ENCODE measurements at places on chromosomes 5 and 9. TPM values are rescaled to one million over a fixed set of nuclear protein-coding genes. Genes with fewer than 3 reads are reported as not detected.

GLRX gene
- total RNA-seq: 63.6 TPM

PCDH1 gene
- total RNA-seq: 7.4 TPM

DNA sequence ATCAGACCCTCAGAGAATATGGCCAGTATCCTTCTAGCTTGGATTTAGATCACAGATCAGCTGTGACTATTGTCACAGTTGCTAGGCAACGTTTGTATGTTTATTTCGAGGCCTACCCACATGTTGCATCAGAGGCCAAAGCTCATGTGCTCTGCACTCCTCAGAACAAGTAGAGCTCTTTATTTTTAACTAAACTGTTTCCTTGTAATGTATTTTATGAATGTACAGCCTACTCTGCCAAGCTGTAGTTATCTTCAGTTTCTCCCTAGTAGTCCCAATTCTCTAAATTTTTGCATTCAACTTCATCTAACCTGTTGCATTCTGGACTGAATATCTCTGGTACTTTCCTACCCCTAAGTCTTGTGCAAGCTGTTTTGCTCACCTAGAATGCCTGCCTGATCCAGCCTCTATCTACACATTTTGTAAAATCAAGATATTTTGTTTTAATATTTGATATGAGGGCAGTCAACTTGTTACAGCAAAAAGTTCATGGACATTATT is 52.8 kb downstream of the CAST start:
- DNase-seq: no peak

- DNase-seq: no peak
Measured at GRCh38 chr9:95736891-95737522, 138.5 kb upstream of the ERCC6L2 start.

GRCh38 chr5:33170411-33170810 is 270.4 kb upstream of the TARS1 start:
- no peak for DNase-seq

DNA sequence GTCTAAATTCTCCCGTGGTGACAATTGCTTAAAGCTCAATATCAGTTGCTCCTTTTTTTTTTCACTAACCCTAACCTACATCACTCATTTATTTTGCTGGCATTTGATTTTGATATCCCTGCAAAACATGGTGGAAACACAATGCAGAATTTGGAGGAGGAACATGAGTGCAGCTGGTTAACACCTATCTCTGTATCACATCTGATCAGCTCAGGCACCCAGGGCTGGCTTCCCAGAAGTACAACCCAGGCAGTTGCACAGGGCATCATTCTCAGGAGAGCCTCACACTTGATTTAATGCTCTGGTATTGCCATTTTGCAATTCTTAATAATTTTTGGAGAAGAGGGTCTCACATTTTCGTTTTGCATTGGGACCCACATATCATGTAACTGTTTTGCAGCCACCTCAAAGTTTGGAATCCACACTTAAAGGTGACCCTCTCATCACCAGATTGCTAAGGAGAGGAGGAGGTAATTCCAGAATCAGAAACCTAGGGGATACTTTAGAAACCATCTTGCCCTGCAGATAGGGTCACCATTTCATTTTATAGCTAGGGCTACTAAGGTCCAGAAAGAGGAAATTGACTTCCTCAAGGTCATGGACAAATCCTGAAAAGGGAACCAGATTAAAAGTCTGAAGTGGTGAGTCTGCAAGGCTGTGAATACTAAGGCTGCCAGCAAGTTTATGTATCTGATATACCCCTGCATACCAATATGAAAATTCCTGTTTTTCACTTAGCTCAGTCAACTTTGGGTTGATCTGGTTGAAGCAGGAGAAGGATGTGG is 19.3 kb upstream of the ADAM19 start:
- no peak for DNase-seq

GRCh38 chr5:60649288-60649917 is 50.6 kb downstream of the DEPDC1B start:
- DNase-seq: peak; percentile 52

- DNase-seq: no peak
Measured at GRCh38 chr9:75188756-75189155, 100.4 kb downstream of the OSTF1 start.
